Stimulated activated CD8-positive, alpha-beta memory T cell treated with anti-CD3 and anti-CD28 coated beads, Interleukin-4, amount 100 ng/mL, for 1 hour (primary cell): ENCODE measurements at places on chromosomes 16 and 17.

- DNase-seq = peak; percentile 77
Observed at GRCh38 chr17:1122533-1123392, 57.0 kb downstream of the ABR start.

DNA sequence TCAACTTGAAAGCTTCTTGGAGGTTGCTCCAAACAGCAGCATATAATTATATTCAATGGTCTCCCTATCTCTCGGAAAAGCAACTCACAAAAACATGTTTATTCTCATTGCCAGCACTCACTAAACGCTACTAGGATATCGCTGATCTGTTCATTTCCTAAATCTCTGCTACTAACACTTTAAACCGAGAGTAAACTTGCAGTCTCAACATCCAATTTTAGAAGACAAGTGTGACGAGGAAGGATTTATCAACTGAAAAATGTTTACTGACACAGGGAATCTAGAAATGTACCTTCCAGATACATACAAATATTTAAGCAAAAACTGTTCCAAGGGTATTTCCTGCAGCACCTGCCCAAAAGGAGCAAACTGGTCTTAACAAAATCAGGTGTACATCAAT is 56.5 kb downstream of the YWHAE start:
- DNase-seq = no peak

DNA sequence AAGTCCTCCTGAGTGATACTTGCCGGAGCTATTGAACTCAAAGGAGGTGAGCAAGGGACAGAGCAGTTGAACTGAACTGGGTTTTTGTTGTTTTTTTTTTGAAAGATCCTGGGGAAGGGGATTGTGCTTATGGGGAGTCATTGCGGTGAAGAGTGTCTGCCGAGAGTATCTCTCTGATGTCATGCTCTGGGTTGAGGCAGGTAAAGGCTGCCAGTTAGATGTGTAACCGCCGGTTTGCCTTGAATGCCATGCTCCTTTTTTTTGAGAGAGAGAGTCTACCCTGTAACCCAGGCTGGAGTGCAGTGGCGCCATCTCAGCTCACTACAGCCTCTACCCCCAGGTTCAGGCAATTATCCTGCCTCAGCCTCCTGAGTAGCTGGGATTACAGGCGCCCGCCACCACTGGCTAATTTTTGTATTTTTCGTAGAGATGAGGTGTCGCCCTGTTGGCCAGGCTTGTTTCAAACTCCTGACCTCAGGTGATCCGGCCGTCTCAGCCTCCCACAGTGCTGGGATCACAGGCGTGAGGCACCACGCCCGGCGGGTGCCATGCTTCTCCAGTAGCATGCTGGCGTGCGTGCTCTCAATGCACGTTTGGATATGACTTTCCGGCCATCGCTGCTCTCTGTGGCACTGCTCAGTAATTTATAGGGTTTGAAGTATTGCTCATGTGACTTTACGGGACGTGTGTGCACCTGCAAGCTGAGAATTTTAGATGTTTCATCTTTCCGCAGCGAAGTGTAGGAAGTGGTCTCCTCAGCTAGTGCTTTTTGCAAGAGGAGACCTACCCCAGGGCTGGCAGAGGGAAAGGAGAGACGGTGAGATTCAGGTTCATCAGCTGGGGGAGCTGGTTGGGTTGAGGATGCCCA is 8.5 kb downstream of the ZC3H18 start:
- no peak for DNase-seq

DNA sequence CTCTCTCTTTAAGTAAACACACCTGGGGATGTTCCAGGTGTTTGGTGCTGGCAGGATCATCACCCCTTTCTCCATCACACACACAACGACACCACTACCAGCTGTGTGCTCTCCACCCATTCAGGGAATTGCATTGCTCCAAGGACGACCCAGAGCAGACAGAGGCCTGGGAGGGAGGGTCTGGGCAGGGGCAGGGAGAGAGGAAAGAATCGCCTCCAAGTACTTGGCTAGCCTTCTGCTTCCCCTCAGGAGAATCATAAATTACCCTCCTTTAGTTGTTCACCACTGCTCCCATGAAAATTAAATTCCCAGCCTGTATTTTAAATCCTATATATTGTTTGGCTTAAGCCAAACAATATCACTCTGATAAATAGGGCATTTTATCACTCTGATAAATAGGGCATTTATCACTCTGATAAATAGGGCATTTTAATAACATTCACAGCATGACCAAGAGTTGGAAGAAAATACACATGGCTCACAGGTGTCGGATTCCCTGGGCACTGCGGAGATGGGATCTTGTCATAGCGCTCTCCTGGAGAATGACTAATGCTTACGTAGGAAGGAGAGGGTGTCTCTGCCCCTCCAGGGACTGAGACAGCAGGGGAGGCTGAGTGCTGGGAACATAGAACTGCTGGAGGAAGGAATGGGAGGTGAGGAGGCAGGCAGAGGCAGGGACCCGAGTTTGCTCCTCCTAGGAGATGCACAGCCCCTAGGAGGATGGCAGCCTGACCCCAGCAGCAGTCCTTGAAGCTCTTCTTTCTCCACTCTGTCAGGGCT is 673.6 kb downstream of the HS3ST4 start:
- no peak for DNase-seq

DNA sequence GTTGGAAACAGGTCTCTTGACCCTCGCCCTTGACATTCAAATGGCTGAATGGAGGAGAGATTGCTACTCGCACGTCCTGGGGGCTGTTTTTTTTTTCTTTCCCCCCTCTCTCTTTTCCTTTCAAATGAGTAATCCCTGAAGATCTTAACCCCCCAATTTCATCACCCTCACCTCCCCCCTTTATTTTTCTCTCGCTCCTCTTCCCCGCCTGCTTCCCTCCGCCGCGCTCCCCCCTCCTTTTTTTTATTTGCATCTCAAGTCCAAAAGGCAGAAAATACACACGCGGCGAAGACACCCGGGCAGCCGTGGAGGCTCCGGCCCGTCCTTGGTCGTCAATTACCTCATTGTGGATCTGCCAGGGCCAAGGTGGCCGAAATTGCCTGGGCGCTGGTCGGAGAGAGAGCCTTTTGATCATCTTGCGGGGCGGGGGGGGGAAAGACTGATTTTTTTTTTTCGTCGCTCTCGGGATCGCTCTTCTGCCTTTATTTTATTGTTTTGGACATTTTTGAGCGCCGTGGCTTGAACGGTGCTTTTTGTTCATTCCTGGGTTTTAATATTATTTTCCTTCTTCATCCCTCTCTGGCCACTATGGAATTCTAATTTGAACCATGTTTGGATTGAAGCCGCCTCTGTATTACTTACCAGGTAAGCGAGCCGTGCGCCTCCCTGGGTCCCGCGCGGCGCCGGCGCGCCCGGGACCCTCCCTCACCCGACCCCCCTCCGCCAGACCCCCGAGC is 57.2 kb upstream of the GSE1 start:
- no peak for DNase-seq
